ENCODE measurements at places on chromosomes 13 and 19. TPM values are rescaled to one million over a fixed set of nuclear protein-coding genes. Genes with fewer than 3 reads are reported as not detected.

Gene NXNL1
- total RNA-seq, result not detected

Gene CAPN12
- total RNA-seq, result 6.0 TPM

Gene DIAPH3
- 2.4 TPM for total RNA-seq

Gene SLC15A1
- total RNA-seq, result 0.34 TPM

DNA sequence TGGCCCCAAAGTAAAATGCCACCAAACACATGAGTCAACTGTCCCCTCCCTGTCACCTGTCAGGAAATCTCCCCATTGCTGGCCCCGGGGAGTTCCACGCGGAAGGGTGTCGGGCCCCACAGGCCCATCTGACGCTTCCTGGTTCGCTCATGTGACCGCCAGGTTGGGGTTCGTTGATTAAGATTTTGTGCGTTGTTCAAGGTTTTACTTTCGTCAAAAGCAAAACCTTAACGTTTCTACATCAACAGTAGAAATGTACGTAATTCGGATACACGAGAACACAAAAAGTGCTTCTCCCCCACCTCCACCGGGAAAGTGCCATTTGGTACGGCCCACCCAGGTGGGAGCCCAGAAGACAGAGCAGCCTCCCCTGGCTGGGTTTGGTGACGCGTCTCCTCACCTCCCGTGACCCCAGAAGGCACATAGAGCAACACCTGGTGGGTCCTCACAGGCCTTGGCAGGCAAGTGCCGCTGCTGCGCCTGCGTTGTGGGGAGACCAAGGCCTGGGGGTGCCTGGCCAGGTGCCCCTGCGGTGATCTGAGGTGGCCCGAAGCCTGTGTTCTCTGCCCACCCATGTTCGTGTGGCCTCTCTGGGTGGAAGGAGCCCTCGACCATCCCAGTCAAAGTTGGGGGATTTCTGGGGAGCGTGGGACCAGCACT, 161.6 kb downstream of the KDM4B start:
- no peak for DNase-seq
- H3K36me3 ChIP-seq, result peaks cover 4% of the 10 kb centered on the region
- no peak overlapping the region for H3K4me3 ChIP-seq
- H3K4me1 ChIP-seq, result peaks cover 9% of the 10 kb centered on the region

GRCh38 chr19:3190470-3190770, 4.7 kb downstream of the NCLN start:
- no peaks in the 10 kb centered on the region for H3K27me3 ChIP-seq
- no peak overlapping the region for H3K4me3 ChIP-seq
- peaks cover 10% of the 10 kb centered on the region for H3K4me1 ChIP-seq
- H3K36me3 ChIP-seq, result no peaks in the 10 kb centered on the region
- no peak for DNase-seq

DNA sequence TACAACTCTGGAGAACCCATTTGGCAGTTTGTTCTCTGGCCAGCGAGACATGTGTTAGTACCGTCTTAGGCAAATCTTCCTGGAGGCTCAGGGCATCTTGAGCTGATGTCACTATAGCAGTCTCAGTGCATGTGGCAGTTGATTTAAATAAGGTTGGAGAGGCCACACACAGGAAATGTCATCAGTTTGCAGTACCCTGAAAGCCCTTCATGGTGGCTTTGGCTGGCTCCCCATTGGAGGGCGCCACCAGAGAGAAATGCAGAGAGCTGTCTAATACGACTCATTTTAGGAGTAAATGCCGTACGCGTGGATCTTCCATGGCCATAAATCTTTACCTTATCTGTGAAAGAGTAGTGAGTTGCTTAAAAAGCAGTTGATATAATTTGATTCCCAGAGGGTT, 163.1 kb downstream of the STK24 start:
- peaks cover 12% of the 10 kb centered on the region for H3K4me1 ChIP-seq
- DNase-seq, result no peak
- no peaks in the 10 kb centered on the region for H3K27me3 ChIP-seq
- no peaks in the 10 kb centered on the region for H3K36me3 ChIP-seq
- H3K27ac ChIP-seq, result no peak overlapping the region
- H3K4me3 ChIP-seq, result no peak overlapping the region

DNA sequence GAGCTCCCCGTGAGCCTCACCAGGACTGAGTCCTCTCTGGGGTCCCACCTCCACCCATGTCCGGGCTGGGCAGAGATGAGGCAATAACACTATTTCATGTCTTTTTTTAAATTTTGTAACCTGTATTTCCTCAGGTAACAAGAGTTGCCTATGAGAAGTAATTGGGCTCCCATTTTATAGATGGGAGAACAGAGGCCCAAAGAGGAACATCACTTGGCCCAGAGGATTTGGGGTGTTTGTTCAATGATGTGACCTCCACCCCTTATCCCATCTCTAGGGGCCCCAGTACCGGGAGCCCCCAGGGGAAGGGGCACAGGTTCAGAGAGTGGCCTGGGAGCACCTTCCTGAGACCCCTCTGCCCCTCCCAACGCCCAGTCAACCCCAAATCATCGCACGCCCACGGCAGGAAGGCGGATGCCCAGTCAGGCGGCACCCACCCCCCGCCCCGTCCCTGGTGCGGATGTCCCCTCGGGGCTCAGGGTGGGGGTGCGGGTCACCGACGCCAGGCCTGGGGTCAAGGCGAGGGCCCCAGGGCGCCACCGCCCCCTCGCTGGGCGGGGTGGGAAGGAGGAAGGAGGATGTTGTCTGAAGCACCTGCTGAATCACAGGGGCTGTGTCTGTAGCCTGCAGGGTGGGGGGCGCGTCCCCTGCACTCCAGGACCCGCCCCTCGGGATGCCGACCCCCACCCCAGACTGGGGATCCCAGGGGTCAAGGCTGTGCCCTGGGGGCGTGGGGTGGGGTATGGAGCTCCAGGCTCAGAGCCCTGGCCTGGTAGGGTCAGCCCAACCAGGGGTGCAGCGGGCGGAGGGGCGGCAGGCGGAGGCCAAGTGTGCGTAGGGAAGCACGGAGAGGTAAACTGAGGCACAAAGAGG, 9.0 kb upstream of the CIRBP start:
- H3K27me3 ChIP-seq, result no peaks in the 10 kb centered on the region
- peaks cover 18% of the 10 kb centered on the region for H3K36me3 ChIP-seq
- H3K4me3 ChIP-seq, result peak overlapping the region; percentile 45
- DNase-seq, result no peak
- H3K4me1 ChIP-seq, result peaks cover 43% of the 10 kb centered on the region

GRCh38 chr13:40479196-40479845, 187.1 kb downstream of the FOXO1 start:
- H3K27me3 ChIP-seq, result no peaks in the 10 kb centered on the region
- no peak for DNase-seq
- no peak overlapping the region for H3K4me3 ChIP-seq
- no peak overlapping the region for H3K27ac ChIP-seq
- peaks cover 7% of the 10 kb centered on the region for H3K4me1 ChIP-seq

- no peaks in the 10 kb centered on the region for H3K27me3 ChIP-seq
- H3K4me1 ChIP-seq, result no peaks in the 10 kb centered on the region
- no peak overlapping the region for H3K4me3 ChIP-seq
- no peaks in the 10 kb centered on the region for H3K36me3 ChIP-seq
- no peak for DNase-seq
Observed at GRCh38 chr13:77579959-77580358, 44.5 kb downstream of the SCEL start.

DNA sequence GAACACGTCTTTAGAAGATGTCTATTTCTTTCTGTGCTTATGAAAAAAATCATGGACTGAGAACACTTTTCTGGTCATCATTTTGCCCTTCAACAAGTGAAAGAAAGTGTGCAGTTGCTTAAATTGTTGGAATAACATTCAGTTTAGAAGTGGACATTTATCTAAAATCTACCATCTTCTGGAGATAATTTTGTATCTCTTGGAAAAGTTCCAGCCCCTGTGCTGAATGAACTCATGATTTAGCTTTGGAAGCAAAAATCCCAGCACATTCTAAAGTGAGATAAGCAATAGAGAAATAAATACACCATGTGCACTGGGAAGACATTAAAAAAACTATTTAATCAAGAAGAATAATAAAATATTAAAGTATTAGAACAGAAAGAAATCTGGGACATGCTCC, 1420.8 kb upstream of the SLC10A2 start:
- DNase-seq, result no peak
- no peaks in the 10 kb centered on the region for H3K4me1 ChIP-seq
- H3K27me3 ChIP-seq, result no peaks in the 10 kb centered on the region

GRCh38 chr19:56332695-56333094, 18.1 kb upstream of the ZSCAN5A start:
- H3K4me3 ChIP-seq, result no peak overlapping the region
- no peaks in the 10 kb centered on the region for H3K36me3 ChIP-seq
- no peak overlapping the region for H3K27ac ChIP-seq
- no peaks in the 10 kb centered on the region for H3K27me3 ChIP-seq

DNA sequence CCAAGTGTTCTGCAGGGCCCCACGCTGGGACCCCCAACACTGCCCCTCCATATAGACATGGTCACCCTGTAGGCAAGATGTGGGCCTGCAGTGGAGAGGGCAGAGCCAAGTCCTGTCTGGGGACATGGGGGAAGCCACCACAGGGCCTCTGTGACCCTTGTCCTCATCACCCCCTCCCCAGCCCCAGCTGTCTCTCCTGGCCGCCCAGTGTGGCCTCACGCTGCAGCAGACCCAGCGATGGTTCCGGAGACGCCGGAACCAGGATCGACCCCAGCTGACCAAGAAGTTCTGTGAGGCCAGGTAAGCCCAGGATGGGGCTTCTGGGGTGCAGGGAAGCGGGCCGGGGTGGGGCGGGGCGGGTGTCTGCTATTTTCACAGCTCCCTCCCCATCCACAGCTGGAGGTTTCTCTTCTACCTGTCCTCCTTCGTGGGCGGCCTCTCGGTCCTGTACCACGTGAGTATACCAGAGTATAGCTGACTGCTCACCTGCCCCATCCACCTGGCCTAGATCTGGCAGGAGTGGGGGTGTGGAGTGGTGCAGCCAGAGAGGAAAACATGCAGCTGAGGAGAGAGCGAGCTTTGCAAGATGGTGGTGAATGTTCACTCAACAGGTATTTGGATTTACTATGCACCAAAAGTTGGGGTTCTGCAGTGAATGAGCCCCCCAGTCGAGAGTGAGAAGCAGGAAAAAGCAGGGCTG, 46.4 kb downstream of the CERS4 start:
- no peaks in the 10 kb centered on the region for H3K36me3 ChIP-seq
- H3K4me3 ChIP-seq, result no peak overlapping the region
- H3K4me1 ChIP-seq, result no peaks in the 10 kb centered on the region
- H3K27me3 ChIP-seq, result no peaks in the 10 kb centered on the region

DNA sequence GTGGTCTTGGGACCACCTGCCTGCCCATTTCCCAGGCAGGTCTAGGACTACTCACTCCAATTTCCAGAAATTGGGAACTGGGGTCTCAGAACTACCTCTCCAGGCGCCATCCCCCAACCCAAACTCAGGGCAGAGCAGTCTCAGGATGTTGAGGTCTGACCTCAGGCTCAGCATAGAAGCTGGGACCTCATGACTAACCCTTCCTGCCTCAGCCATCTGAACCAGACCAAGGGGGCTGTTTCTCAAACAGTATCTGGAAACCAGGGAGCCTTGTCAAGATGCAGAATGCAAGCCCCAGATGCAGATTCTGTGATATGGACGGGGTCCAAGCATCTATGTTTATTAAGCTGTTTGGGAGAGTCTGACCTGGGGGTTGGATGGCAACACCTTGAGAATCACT, 1.3 kb downstream of the FBXW9 start:
- H3K4me1 ChIP-seq, result peaks cover 9% of the 10 kb centered on the region
- no peak overlapping the region for H3K27ac ChIP-seq
- no peak overlapping the region for H3K4me3 ChIP-seq
- H3K27me3 ChIP-seq, result no peaks in the 10 kb centered on the region

DNA sequence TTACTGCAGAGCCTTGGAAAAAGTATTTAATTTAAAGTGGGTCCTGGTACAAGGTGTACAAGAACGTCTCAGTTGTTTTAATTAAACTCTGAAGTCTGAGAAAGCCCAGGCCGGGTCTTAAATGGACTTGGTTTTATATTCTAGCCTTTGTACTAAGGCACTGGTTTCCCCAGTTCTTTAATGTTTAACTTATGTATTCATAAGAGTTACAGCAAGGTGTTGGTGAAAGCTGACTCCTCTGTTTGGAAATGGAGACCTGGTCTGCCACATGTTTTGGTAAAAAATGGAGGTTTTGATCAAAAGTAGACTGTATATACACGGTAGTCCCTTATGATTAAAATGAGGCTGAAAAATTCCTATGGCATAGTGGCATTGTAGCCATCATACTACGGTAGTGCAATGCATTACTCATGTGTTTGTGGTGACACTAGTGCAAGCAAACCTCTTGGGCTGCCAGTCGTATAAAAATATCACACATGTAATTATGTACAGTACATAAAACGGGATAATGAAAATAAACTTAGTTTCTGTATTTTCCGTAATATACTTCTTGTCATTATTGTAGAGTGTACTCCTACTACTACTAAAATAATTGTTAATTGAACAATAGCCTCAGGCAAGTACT, 883.4 kb upstream of the SPRY2 start:
- no peaks in the 10 kb centered on the region for H3K36me3 ChIP-seq
- no peaks in the 10 kb centered on the region for H3K4me1 ChIP-seq
- no peaks in the 10 kb centered on the region for H3K27me3 ChIP-seq
- no peak overlapping the region for H3K4me3 ChIP-seq

DNA sequence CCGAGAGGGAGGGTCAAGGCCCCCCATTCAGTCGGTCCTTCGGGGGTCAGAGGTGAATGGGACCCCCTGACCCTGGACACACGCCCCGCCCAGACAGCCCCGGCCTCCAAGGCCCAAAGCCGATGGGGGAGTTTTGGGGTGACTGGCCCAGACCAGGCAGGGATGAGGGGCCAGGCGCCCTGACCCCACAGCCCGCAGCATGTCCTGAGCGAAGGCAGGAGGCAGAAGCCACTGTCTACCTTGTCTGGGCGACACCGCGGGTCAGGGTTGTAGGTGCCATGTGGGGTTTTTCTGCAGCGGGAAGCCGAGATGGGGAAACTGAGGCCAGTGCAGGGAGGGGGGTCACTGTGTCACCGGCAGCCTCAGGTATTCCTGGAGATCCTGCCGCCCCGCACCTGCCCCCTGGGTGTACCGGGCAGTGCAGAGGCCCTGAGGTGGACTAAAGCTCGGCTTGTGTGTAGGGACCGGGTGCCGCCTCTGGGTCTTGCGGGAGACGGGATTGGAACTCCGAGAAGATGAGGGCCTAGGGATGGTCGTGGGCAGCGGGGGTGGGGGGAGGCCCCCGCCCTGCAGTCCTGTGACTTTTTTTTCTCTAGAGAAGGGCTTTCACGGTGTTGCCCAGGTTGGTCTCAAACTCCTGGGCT, 8.5 kb downstream of the ARID3A start:
- H3K4me3 ChIP-seq, result no peak overlapping the region
- DNase-seq, result no peak
- peak overlapping the region; percentile 67 for H3K27ac ChIP-seq
- H3K4me1 ChIP-seq, result peaks cover 27% of the 10 kb centered on the region
- no peaks in the 10 kb centered on the region for H3K27me3 ChIP-seq

GRCh38 chr13:33372251-33372919, 86.8 kb upstream of the STARD13 start:
- no peaks in the 10 kb centered on the region for H3K4me1 ChIP-seq
- H3K27ac ChIP-seq, result no peak overlapping the region
- DNase-seq, result no peak
- H3K4me3 ChIP-seq, result no peak overlapping the region
- no peaks in the 10 kb centered on the region for H3K36me3 ChIP-seq
- no peaks in the 10 kb centered on the region for H3K27me3 ChIP-seq

All from prostate gland (tissue), 2 donors.